ENCODE measurements at places on chromosomes 1 and 21.

DNA sequence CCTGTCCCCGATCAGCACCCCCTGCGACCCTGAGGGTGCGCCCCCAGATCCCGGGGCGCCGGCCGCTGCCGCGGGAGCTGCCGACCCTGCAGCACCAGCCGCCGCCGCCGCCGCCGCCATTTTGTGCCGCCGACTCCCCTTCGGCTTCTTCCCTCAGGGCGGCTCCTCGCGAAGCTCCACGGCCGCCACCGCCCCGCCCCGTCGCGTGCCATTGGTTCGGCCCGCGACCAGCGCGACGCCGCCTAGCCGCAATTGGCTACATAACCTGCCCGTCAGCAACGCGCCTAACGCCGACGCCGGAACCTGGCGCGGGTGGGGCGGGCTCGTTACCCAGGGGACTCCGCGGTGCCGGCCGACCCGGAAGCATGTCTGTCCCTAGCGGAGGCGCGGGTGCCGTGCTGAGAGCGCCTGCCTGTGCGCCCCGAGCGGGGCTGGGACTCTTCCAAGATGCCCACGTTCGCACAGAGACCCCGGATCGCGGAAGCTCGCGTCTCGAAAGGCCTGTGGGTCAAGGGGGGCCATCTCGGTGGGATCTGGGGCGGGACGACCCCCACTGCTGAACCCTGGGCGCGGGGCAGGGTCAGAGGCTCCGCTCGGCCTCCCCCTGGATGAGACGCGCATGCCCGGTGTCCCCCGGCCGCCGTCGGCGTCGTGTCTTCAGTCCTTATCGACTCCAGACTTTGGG lies at the start of gene CCNL2:
CCNL2 (minus strand) TSS at position 149 of the 685 bp plus-strand sequence; CDS start at position 120, 29 bp downstream.
- DNase-seq = peak; percentile 98

DNA sequence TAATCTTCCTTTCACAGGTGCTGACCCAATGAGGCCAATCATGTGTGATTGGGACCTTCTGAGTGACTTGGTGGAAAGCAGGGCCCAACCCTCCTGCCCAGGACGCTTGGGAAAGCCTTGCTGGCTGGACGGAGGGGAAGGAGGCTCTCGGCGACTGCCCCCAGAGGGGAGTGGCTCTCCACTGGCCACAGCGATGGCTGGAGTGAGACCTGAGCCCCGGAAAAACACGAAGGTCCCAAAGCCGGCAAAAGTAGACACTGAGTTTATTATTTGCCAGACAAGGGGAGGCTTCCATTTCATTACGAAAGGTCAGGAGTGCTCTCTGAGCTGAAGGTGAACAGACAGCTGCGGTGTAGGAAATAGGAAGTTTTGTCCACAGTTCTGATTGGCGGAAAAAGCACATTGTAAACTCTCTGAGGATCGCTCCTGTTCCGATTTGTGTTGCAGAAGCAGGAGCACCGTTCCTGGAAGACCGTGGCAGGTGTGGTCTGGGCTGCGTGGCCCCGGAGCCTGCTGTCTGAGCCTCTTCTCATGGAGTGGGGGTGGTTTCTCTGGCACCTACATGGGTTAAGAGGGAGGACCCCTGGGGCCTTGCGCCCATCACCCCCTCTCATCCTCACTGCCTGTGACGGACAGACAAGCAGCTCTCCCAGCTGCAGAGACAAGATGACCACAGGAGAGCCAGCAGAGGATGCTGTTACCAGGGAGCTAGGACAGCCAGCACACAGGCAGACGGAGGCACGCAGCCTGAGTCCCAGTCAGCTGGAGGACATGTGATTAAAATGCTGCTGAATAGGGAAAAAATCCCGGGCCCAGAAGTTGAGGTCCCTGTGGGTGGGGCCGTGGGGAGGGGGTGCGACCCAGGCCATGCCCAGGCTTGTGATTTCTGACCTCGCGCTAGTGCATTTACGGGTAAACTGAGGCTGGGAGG lies 41.5 kb downstream of the KRTAP10-1 start:
- DNase-seq = no peak

GRCh38 chr1:9886092-9886742 lies 23.9 kb downstream of the CTNNBIP1 start:
- no peak for DNase-seq

- no peak for DNase-seq
Measured at GRCh38 chr1:97505289-97505688, 415.5 kb downstream of the DPYD start.

DNA sequence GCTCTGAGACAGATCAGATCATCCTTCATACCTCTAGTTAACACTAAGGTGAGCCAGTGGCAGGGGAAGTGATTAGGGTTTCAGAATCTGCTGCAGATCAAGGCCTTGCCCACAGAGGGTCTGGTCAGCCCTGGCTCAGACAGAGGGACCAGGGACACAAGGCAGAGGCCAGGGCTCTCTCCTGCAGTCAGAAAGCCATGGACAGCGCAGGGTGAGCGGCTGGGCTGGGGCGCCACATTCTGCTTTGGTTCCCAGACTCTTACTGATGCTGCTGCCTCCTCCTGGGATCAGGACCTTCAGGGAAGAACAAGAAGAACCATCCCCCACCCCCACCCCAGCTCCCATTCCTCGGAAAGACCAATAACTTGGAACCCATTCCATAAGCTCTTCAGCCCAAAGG lies 43.1 kb downstream of the GPR161 start:
- no peak for DNase-seq

GRCh38 chr1:241156231-241156965 lies 200.6 kb downstream of the RGS7 start:
- DNase-seq = no peak

DNA sequence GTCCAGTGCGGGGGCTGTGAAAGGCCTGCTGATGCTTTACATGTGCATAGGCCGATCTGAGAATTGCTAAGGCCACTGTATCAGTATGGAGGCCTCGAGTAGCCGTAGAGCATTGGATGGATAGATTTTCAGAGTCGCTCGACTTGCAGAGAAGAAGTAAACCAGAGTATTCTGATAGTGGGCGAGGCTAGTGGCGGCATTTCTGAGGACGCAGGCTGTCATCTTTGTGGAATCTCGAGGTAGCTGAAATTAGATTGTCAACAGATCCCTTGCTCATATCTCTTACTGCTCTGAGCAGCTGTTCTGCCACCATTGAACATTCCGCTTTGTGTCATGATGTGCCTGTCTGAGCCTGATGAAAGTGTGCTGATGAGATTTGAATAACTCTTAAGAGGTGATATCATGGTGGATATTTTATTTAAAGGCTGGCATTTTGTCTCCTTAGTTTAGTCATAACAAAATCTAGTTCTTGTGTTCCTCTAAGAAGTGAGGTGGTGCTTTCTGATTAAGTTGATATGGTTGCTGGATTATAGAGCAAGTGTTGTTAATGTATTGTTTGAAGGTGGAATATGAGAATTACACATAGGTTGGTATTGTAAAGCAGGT lies 1.5 kb downstream of the KIF1B start:
- DNase-seq = no peak
